Activated CD4-positive, alpha-beta T cell treated with anti-CD3 and anti-CD28 coated beads, Interleukin-2, amount 10 ng/mL, durations not matched to agents 24 days and 14 days (primary cell): ENCODE measurements at places on chromosomes 5 and 9. TPM values are rescaled to one million over a fixed set of nuclear protein-coding genes. Genes with fewer than 3 reads are reported as not detected.

FOXI1 gene
- 0.09 TPM in 1 of 2 replicates, not detected in the other for total RNA-seq

NUTM2F gene
- not detected in 2 replicates for total RNA-seq

LCN2 gene
- not detected in 2 replicates for total RNA-seq

PDE8B gene
- total RNA-seq = 0.17 and 0.19 TPM in 2 replicates

HRCT1 gene
- not detected in 2 replicates for total RNA-seq

SNCAIP gene
- total RNA-seq = not detected in 2 replicates

PCDHGC4 gene
- not detected in 2 replicates for total RNA-seq

PCSK1 gene
- not detected in 2 replicates for total RNA-seq

IRX2 gene
- total RNA-seq = not detected in 2 replicates

ADCY2 gene
- total RNA-seq = not detected in 2 replicates
